ENCODE measurements at places on chromosomes 13 and 19.

DNA sequence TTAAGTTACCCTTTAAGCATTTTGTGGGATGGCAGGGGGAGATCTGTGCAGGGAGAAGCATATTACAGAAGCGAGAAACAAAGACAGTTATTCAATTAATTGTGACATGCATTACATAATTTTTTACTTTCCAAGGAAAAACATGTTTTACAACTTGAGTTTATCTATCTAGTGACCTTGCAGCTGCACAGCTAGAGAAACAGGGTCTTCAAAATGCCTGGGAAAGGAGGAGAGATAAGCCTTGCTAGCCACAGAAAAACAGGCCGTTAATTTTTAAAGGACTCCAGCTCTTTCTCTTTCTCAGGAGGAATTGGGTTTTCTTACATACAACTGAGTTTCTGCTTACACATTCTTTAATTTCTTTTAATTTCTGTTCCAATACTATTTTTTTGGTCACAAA, 14.8 kb upstream of the ZNF431 start:
- no peak for DNase-seq

GRCh38 chr13:76863022-76863421, 23.2 kb downstream of the KCTD12 start:
- no peak for DNase-seq

DNA sequence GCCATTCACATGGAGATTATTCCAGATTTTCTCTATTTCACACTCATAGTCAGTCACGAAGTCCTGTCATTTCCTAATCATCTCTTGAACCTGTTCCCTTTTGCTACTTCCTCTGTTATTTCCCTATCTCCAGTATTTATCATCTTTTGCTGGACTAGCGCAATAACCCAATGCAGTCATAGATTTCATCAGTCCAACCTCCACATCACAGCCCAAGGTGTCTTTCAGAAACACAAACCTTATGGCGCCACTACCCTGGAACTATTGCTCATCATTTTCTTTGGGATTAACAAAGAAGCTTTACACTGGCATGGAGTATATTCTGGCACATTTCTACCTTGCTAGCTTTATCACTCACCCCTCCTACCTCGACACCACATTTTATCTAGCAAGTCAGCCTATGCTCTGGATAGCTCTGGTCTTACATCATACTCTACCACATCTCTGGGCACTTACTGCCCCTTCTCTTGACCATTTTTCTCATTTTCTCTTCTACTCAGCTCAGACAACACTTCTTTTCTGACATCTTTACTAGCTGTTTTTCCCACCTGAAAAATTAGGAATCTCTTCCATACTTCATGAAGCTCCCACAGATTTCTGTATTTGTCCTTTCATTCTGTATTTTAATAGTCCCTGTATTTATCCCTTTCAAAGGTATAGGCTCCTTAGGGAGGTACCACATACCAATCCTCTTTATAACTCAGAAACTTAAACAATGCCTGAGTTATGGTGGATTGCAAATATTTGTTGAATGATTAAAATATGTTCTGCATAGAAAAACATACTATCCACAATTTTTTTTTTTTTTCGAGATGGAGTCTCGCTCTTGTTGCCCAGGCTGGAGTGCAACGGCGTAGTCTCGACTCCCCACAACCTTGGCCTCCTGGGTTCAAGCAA, 534.7 kb downstream of the KLF12 start:
- no peak for DNase-seq

GRCh38 chr13:32300920-32301319, 14.2 kb downstream of the ZAR1L start:
- DNase-seq = no peak

- no peak for DNase-seq
Observed at GRCh38 chr19:2046046-2046907, 4.8 kb downstream of the MKNK2 start.

- DNase-seq = no peak
Observed at GRCh38 chr13:41641429-41641828, 184.1 kb downstream of the RGCC start.

DNA sequence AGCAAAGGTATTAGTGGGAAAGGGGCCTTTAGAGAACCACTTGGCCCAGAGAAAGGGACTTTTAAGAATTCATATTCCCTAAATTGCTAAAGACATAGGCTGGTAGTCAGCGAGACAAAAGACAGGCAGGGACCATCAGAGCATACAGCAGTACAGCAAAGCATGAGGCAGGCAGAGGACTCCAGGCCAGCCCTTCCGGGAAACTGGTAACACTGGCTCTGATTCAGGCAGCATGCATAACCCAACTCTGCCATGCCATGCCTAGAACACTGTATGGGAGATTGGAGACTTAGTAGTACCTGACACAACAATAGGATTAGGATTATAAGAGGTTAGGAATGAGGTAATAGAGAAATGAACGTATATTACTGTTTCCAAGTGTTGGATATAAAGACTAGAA, 34.9 kb downstream of the CAB39L start:
- no peak for DNase-seq

DNA sequence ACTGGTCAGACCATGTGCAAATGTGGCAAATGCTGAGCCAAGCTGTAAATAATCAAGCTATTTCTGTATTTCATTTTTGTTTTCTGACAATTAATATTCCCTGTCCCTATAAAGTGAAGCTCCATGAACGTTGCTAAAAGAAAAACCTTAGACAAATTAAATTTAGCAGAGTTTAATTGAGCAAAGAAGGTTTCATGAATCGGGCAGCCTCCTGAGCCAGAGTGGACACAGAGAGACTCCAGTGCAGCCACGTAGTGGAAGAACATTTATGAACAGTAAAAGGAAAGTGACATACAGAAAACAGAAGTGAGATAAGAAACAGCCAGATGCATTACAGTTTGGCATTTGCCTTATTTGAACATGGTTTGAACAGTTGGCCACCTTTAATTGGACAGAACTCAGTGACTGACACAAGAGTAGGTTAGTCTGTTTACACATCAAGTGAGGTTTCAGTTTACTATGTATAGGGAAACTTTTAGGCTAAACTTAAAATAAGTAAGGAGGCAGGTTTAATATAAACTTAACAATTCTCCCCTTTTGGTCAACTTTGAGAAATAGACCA, 69.7 kb downstream of the UFM1 start:
- no peak for DNase-seq

- no peak for DNase-seq
Observed at GRCh38 chr13:52810011-52810410, 38.4 kb downstream of the PCDH8 start.

- no peak for DNase-seq
Observed at GRCh38 chr13:82658811-82659210, 1223.5 kb downstream of the SLITRK1 start.

DNA sequence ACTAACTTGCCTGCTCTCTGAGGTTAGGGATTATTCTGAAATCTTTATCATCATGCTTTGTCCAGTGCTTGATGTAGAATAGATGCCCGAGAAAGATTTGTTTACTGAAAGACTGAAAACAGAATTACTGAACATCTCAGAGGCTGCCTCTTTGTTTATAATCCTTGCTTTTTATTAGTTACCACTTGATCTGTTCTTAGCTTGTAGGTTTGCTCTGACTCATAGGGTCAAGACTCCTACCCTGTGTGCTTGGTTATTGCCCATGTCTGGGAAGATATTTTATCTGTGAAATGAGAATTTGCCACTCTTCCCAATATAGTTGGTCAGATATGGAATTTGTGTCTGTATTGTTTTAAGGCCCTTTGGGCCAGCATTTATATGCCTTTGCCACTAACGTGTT, 675.3 kb downstream of the DIAPH3 start:
- no peak for DNase-seq

- no peak for DNase-seq
Observed at GRCh38 chr19:47598407-47599349, 10.3 kb upstream of the BICRA start.

- no peak for DNase-seq
Observed at GRCh38 chr13:50574731-50575130, 268.8 kb downstream of the DLEU7 start.

DNA sequence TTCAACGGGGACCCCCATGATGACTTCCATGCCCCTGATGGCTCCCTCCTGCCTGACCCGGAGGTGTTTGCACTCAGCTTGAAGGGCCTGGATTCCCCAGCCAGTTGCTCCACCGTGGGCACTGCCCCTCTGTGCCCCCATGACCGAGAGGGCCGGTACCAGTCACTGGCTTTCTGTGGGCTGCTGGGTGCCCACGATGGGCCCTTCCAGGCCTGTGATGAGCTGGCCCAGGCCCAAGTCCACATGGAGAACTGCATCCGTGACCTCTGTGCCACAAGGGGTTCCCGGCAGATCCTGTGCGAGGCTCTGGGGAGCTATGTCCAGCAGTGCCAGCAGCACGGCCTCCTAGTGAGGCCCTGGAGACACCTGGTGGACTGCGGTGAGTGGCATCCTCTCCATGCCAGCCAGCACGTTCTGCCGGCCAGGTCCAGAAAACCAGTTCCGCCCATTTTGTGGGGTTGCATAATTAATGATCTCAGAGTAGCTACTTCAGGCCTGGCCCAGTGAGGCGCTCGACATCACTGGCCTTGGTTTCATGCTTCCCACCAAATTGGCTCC, 34.9 kb upstream of the FXYD3 start:
- DNase-seq = no peak

DNA sequence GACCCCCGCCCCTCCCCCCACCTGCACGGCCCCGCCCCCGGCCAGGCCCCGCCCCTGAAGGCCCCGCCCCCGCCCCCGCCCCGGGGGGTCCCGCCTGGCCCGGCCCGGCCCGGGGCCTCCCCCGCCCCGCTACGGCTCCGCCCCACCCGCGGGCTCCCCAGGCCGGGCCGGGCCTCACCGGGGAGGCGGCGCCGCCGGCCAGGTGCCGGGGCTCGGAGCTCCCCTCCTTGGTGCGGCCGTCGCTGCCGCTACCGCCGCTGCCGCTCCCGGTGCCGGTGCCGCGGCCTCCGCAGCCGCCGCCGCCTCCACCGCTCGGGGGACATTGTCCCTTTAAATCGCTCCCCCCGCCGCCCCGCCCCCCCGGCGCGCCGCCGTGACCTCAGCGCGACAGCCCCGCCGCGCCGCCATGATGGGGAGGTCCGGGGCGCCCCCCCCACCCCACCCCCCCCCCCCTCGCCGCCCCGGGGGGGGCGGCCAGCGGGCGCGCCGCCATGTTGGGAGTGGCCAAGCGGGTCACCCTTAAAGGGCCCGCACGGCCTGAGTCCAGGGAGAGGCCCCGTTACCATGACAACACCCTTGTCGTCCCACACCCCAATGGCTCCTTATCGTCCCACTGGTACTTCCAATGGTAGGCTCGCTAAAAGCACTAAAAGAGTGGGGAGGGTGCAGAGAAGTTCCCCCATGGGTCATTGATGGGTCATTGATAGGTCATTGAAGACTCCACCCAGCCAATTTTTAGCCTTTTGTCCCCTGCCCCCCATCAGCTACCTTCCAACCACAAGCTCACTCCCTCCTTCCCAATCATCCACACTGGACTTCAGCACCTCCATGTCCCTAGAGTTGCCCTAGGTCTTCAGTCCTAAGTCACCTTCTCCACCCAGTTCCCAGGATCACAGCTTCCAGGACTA, at the start of gene WIZ:
Gene WIZ, minus strand, starts transcription at position 337 of the 908 bp plus-strand sequence. CDS start 1,649 bp downstream, outside the sequence.
- DNase-seq = peak; percentile 26

DNA sequence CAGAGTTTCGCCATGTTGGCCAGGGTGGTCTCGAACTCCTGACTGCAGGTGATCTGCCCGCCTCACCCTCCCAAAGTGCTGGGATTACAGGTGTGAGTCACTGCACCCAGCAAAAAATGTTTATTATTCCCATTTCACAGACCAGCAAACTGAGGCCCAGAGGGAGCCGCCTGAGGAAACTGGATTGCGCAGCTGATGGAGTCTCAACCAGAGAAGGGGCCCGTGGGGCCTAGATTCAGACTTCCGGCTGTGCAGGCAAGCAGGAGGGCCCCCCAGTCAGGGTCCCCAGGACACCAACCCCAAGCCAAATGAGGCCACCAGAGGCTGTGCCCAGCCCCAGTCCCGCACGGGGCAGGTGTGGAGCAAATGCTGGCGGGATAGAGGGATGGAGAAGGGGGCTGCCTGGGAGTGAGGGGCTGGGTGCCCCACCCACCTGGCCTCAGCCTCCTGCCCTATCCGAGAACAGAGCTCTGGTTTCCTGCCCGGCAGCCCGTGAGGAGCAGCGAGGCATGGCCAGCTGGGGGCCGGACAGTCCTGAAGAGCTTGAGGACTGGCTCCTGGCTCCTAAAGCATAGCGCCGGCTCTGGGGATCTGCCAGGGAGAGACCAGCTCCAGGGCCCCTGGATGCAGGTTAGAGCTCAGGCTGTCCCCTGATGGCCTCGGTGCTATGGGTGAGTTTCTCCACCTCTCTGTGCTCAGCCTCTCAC, 22.0 kb downstream of the MISP start:
- DNase-seq = no peak

DNA sequence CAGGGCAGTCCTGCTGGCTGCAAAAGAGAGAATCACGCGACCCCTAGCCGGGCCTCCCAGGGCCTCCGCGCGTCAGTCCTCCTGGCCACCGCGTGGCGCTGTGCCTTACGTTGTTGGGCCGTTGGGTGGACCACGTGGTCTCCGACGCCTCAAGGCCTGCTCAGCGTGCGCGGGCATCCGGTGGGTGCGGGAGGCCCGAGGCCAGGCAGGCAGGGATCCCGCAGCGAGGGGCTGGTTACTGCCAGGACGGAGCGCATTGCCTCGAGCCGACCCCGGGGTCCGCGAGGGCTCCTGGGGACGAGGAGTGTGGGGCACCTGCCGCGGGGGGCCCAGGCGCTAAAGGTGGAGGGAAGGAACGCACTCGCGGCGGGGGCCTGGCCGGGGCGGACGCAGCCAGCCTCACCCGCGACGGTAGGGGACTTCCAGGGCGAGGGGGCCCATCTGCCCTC, at the start of gene TDRD12:
Gene TDRD12, plus strand, starts transcription at position 157 of the 449 bp plus-strand sequence. CDS start 306 bp downstream, outside the sequence.
- DNase-seq = no peak

- no peak for DNase-seq
Observed at GRCh38 chr13:94209117-94209516, 270.4 kb downstream of the DCT start.

DNA sequence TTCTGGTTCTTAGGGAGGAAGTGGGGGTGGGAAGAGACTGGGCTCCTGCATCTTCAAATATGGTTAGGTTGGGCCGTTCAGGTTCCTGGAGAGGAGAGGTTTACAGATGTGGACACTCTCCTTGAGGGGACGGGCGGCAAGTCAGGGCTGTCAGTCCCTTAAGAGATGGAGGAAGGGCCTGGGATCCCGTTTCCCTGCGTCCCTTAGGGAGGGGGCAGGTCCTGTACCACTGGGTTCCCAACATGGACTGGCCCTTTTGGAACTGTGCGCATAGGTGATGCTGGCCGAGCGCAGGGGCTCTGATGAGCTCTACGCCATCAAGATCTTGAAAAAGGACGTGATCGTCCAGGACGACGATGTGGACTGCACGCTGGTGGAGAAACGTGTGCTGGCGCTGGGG, 10.9 kb upstream of the CACNG7 start:
- no peak for DNase-seq

- DNase-seq = peak; percentile 59
Observed at GRCh38 chr13:87669379-87669978, 1.7 kb upstream of the SLITRK5 start.

GRCh38 chr13:73997964-73998363, 136.2 kb downstream of the KLF12 start:
- DNase-seq = no peak

DNA sequence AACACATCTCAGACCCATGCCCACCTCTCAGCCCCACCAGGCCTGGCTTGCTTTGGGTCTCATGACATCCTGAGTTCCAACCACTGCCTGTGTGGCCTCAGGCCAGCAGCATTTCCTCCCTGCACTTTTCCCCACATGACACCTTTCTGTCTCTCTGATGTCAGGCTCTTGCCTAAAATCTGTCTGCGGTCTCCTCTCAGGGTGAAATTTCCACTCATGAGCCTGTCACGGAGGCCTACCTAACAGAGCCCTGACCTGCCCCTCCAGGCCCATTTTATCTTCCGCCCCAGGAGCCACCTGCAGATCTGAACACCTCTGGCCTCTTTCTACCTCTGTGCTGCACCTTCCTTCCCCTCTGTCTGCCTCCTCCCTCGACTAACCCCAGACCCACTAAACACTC, 93.5 kb downstream of the ZDHHC20 start:
- DNase-seq = no peak

- no peak for DNase-seq
Observed at GRCh38 chr13:103517768-103518102, 451.5 kb upstream of the SLC10A2 start.
